NCI-H2081 (cell line): ENCODE measurements at places on chromosomes 5 and 9.
A peak's percentile ranks its signal among the peaks of the same experiment; 100 is the strongest.

DNA sequence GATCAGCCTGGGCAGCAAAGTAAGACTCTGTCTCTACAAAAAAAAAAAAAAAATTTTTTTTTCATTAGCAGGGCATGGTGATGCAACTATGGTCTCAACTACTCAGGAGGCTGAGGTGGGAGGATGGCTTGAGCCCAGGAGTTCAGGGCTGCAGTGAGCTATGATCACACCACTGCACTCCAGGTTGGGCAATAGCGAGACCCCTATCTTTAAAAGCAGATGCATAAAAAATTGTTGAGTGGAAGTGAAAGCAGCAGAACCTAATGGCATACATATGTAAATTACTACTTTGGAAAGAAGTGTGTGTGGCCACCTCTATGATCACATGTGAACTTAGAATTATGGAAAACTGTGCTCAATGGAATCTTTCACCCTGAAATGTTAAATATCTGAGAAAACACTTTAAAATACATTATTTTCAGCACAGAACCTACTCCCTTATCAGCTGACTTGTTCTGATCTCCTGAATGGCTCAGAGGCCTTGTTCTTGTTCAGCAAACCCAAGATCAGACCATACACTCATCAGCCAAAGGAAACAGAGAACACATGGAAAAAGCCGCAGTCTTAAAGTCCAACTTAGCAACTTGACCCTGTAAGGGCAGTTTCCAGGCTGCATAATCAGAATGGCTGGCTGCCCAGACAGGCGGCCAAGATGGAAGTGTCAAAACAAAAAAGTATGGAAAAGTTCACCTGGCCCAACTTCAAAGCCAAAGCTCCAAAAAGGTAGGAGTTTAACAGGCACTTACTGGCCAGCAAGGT, 56.5 kb downstream of the SIL1 start:
- DNase-seq: no peak

DNA sequence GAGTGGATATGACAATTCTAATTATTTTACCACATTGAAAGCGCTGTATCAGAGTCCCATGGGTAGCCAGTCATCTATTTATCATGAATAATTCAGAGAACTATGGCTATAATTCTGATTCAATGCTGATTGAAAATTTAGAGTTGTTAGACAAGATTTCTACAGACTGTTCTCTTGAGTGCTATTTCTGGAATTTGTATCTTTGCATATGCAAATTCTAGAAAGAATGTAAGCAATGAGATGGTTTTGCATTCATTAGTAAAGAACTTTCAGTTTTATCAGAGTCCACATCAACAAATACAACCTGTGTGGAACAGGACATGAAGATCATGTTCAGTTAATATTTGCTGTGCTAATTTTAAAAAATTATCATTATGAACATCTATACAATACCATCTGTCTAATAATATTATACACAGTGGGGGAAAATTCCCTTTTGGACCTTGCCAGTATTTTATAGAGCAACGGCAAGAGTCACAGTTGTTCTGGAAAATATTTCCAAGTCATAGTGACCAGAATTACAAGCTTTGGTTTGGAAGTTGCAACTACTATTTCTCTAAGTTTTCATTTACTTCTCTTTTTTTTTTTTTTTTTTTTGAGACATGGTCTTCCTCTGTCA, 372.7 kb upstream of the PTGER4 start:
- DNase-seq: no peak

GRCh38 chr9:93712896-93713295, 136.5 kb downstream of the PHF2 start:
- DNase-seq: no peak

GRCh38 chr9:129498451-129499384, 122.2 kb downstream of the C9orf50 start:
- DNase-seq: no peak

- DNase-seq: no peak
Observed at GRCh38 chr5:133981714-133982113, 13.3 kb upstream of the C5orf15 start.

DNA sequence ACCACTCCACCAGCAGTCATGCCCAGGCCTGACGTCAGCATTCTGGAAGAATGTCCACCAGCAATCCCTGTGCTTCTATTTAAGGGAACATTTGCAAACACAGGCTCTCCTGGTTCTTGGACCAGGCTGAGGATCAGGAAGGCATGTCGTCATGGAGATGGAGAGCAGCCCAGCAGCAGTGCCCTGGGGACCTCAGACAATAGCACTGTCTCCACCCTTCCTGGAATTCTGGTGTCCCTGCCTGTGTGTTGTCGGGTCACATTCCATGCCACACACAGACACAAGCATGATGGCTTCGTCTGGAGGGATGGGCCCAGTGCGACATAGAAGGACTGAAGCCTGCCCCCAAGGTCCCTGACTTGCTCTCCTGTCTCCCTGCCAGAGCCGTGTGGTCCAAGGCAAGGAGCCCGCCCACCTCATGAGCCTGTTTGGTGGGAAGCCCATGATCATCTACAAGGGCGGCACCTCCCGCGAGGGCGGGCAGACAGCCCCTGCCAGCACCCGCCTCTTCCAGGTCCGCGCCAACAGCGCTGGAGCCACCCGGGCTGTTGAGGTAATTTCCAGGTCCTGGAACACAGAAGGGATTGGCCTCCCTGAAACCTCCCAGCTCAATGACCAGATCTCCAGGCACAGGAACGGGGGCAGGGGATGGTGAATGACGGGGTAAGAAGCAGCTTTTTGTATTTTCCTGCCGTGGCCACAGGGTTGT, 43.8 kb downstream of the STOM start:
- no peak for DNase-seq

DNA sequence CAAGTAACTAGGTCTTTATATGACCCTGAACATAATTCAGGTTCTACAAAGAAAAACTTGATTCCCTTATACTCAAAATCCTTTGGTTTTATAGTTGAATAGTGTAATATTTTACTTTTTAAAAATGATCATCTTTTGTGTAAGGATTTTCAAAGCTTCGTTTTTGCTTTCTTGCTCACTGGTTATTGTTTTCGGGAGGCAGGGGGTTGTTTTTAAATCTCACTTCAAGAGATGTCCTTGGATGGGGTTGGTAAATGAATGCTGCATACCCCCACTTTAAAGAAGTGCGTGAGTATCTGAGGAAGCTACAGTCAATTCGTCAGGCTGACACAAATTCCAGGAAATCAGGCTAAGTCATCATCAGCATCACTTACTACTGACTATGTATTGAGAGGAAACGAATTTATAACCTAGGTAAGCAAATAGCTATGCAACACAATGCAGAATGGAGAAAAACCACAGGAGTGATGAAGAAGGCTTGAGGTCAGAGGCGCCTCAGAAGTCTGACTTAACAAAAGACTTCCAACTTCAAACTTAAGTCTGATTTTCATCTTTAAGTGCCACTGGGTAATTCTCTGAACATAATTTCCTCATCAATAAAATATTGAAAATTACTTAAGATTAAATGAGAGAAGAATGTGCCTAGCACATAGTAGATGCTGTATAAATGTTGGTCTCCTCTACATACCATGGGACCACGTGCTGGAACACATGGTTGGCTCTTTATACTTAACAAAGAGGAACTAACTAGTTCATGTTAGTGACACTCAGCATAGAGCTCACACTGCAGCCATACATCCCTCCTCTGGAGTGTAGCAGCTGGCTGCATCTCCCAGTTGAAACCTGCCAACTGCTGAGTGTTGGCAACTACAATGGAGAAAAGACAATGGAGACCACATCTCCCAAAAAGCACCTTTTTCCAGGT, 106.0 kb upstream of the KIF2A start:
- DNase-seq: no peak

DNA sequence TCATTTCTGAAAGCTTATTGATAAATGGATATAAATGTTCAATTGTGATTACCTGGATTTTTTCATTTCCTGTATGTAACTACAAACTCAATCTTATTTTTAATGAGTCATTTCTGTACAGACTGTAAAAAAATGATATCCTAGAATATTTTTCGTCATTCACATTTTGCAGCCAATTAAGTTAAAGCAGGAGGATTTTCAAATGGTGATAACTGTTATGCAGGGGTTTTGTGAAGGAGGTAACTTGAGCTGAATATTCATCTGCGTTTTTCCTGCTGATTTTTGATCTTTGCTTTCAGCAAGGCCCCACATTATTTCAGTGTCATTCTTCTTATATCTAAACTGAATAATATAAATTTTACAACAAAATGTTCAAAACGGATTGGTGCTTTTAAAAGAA, 74.1 kb downstream of the SLF1 start:
- no peak for DNase-seq

DNA sequence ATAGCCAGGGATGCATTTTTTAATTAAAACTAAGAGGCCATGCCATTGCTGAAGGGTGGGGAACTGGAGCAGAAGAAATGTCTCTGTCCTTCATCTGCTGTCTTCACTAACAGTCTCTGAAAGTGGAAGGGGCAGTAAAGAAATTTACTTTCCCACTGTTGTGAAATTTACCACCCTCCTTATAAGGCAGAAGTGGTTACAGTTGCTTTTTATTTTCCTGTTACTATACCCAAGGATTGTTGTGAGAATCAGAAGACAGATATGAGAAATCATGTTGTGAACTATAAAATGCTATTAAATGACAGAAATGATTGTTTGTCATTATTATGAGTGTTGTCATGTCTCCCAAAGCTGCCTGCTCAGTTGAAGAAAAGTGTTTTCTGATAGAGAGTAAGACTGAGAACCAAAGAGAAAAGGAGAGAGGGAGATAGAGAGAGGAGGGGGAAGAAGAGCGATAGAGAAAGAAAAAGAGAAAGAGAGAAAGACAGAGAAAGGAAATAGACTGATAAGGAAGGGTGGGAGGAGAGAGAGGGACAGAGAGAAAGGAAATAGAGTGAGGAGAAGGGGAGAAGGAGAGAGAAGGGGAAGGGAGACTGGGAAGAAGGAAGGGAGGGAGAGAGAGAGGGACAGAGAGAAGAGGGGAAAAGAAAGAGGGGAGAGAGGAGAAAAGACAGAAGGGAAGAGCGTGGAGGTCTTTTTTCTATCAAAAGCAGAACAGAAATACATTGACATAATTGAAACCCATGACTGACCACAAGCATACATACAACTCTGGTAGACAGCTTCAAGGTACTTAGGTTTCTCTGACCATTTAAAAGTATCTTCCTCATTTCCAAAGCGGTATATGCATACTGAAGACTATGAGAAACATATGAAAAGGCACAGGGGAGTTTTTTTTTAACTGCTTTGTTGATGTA, 22.5 kb downstream of the SEC61B start:
- DNase-seq: no peak

GRCh38 chr5:172496671-172497371, 42.5 kb upstream of the SH3PXD2B start:
- no peak for DNase-seq

- DNase-seq: no peak
Observed at GRCh38 chr9:27532046-27532445, 2.4 kb upstream of the MOB3B start.

GRCh38 chr5:90386099-90386710, 23.4 kb downstream of the CETN3 start:
- no peak for DNase-seq

- no peak for DNase-seq
Observed at GRCh38 chr5:5116956-5117355, 23.2 kb upstream of the ADAMTS16 start.

- DNase-seq: no peak
Observed at GRCh38 chr5:123429993-123430392, 6.8 kb upstream of the CEP120 start.

GRCh38 chr9:36041506-36041905, 4.8 kb downstream of the RECK start:
- DNase-seq: no peak

- peak; percentile 49 for DNase-seq
Observed at GRCh38 chr5:132829742-132830435, 558 bp downstream of the SHROOM1 start.

GRCh38 chr5:127389601-127390000, 99.0 kb downstream of the MEGF10 start:
- DNase-seq: no peak

- DNase-seq: no peak
Observed at GRCh38 chr9:113734826-113735225, 141.3 kb upstream of the ZNF618 start.

DNA sequence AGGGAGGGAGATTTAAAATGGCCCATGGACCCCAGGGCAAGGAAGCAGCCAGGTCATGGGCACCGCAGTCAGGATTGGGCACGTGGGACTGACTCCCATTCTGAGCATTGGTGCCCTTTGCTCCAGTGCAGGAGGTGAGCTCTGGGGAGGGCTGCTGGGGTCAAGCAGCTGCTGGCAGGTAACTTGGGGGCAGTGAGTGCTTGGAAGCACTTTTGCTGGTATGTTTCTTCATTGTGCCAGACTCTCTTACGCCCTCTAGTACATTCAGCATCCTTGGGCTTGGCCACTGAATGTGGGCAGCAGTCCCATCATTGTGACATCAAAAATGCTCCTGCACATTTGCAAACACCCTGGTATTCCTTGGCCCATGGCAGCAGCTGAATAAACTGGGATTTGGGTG, 32.7 kb downstream of the PRRC2B start:
- DNase-seq: no peak

DNA sequence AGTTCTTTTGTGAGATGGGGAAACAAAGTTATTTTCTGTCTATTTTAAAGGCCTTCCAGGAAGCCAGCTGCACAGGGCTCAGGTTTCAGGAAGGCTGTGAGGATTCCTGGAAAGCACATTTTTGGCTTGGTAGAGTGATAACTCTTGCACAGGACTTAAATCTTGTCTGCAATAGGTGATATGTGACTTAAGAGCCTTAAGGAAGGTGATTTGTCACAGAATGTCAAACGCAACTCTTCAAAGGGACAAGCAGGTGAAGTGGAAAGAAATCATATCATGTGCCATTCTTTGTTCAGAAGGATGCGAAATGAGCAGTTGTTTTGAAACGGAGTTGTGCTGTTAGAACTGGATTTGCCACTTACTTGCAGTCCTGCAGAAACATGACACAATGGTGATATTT, 459.3 kb downstream of the MAT2B start:
- DNase-seq: no peak

DNA sequence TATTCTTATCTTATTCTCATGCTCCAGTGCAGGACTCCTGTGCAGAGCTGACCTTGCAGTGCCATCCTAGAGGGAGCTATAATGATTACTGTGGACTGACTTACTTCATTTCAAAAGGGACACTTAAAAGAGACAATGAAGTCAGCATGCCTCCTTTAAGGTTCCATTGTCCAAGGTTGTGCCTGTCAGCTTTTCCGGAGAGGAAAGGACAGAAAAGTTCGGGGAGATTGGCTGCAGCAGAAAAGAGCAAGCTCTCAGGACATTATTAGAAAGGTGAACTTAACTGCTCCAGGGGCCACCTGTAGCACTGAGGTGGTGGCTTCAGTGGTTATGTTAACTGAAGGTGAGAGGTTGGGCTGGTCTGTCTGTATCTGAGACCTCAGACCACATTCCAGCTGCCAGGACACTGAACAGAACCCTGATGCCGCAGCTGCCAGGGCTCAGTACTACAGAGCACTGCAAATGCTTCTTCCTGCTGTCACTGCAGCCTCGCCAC, 112.9 kb downstream of the ST8SIA4 start:
- DNase-seq: no peak

- DNase-seq: no peak
Observed at GRCh38 chr5:148788636-148789035, 37.8 kb upstream of the ADRB2 start.

- DNase-seq: no peak
Observed at GRCh38 chr5:108606185-108606584, 141.5 kb upstream of the FER start.

GRCh38 chr5:73812962-73813588, 187.1 kb downstream of the ARHGEF28 start:
- DNase-seq: no peak
